ENCODE measurements at places on chromosomes 2 and 18.
A peak's percentile ranks its signal among the peaks of the same experiment; 100 is the strongest.

- no peak for DNase-seq
Observed at GRCh38 chr2:232386740-232387450, 8.3 kb downstream of the ALPP start.

GRCh38 chr18:2935438-2936192 lies 77.3 kb downstream of the LPIN2 start:
- no peak for DNase-seq

DNA sequence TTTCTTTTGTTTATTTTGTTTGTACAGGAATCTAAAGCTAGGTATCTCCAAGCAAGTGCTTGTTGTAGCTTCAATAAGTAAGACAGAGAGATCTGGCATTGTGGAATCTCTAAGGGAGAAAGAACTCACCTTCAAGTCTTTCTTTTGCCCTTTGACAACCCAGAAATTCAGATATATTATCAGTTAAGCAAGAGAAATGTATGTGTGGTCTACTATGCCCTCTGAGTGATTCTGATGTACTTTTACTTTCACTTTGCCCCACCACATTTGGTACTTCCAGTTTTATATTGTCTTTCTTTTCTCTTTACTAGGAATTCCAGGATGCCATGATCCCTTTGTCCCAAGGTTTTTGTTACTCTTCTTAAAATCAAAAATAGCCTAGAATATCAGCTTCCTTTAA lies 259.6 kb upstream of the PIK3C3 start:
- no peak for DNase-seq

GRCh38 chr2:223852281-223852795 lies 15.0 kb upstream of the AP1S3 start:
- no peak for DNase-seq

- DNase-seq, result no peak
Observed at GRCh38 chr2:201621293-201621999, 21.9 kb downstream of the TMEM237 start.

GRCh38 chr18:3689986-3690763 lies 240.2 kb downstream of the TGIF1 start:
- no peak for DNase-seq

DNA sequence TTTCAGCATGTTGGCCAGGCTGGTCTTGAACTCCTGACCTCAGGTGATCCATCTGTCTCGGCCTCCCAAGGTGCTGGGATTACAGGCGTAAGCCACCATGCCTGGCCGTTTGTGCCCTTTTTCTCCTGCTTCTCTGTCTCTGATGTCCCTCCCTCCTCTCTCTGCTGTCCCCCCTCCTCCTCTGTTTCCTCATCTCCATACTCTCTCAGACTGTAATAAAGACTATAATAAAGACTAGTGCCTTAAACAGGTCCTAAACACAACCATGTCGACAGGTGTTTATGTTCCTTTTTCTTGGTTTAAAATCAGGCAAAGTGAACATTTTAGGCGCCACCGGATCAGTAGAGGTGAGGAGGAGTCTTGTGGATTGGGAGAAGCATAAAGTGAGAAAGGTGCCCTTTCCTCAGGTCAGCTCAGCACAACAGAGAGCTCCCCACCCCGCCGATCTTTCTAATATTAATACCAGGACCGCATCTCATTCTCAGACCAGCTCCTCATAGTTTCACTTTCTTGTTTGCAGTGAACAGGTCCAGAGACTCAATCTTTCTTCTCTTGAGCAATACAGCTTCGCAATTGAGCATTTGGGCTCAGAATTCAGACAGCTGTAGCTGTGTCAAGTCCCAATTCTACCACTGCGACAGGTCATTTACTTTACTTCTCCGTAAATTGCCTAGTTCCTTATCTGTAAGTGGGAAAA lies 23.7 kb downstream of the TIMM21 start:
- no peak for DNase-seq

- no peak for DNase-seq
Observed at GRCh38 chr2:238449909-238450417, 23.2 kb downstream of the ASB1 start.

- peak; percentile 62 for DNase-seq
Observed at GRCh38 chr2:9739531-9739964, 103.7 kb upstream of the TAF1B start.

GRCh38 chr2:200383380-200384110 lies 77.1 kb downstream of the SPATS2L start:
- DNase-seq, result peak; percentile 56

DNA sequence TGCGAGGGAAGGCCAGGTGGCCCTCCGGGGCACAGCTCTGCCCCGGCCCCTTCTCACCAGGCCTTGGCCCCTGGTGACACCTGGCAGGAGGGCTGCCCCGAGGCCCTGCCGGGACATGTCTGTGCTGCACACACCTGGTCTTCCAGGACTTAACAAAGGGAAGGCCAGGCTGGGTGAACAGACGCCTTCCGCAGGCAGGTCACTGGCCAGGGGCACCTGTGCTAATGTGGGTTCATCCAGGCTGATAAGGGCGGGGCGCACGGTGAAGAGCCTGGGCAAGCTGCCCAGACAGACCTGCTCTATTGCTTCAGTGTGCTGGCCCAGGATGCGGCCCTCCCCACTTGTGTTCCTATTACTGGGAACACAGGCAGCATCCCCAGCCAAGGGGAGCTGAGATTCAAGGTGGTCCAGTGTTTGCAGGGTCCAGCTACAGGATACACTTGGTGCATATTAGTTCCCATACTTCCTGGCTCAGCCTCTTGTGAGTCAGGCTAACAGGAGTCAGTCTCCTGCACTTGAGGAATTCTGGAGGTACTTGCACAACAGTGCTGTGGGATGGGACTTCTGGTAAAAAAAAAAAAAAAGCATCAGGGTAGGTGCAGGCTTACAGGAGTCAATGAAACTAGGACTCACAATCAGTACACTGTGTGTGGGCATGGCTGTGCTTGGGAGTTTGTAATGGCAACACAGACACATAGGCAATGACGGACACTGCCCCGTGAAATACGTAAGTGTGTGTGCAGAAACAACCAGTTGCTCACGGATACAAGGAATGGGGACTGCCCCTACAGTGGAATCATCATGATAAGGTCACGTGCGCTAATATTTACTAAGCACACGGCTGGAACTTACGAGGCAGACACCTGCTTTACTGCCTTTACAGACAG lies 261.4 kb downstream of the TWIST2 start:
- DNase-seq, result no peak
